ENCODE measurements at places on chromosomes 6 and 20. TPM values are rescaled to one million over a fixed set of nuclear protein-coding genes. Genes with fewer than 3 reads are reported as not detected.
A peak's percentile ranks its signal among the peaks of the same experiment; 100 is the strongest.

GRCh38 chr6:47710295-47710694 is 11.9 kb downstream of the ADGRF4 start:
- no peak for DNase-seq

DNA sequence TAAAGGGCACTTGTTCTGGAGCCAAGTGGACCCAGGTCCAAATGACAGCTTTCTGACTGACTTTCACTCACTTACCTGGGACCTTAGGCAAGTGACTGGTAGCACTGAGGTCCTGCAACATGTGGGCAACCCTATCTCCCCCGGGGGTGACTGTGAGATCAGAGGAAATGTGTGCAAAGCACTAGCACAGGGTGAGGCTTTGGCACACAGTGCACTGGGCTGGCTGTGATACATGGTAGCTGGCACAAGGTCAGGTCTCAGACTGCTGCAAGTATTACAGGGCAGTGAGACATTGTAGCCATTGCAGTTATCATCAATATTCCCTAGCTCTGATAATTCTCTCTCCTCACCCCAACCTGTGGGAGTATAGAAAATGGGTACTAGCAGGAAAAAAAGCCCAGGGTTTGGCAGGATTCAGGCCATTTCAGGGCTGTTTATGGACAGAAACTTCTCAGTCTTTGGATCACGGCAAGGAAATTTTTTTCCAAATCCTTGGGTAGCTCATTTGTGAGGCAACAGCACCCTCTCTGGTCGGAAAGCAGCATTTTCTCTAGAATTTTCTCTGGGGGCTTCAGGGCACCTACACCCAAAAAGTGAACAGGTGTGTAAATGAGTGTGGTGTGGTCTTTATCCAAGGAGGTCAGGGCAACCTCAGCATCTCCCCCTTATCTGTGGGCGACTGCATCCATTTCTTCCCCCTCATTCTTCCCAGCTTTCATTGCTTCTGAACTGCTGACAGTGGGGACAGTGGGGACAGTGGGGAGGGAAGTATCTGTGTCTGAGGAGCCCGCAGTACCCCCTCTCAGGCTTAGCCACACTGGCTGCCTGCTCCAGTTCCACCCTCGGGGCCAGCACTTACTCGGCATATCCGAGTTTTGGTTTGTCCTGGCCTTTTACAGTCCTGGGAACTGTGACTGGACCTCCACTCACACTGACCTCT is 148.7 kb upstream of the PHACTR3 start:
- peak; percentile 21 for DNase-seq

DNA sequence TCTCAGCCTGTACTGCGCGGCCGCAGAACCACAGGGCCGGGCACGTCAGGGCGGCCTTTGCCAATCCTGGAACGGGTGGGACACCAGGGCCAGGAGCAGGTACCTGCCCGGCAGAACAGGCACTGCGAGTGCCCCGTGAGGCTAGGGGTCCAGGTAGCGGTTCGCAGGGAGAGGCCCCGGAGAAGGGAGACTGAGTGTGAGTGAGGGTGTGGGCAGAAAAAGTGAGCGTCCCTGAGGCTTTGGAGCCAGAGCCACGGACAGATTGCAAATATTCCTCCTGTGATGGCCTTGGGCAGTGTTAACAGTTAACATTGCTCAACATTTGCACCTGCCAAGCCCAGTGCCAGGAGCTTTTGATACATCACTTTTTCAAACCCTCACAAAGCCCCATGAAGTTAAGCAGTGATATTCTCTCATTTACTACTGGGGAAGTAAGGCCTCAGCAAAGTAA is 491 bp downstream of the GNMT start:
- no peak for DNase-seq

DNA sequence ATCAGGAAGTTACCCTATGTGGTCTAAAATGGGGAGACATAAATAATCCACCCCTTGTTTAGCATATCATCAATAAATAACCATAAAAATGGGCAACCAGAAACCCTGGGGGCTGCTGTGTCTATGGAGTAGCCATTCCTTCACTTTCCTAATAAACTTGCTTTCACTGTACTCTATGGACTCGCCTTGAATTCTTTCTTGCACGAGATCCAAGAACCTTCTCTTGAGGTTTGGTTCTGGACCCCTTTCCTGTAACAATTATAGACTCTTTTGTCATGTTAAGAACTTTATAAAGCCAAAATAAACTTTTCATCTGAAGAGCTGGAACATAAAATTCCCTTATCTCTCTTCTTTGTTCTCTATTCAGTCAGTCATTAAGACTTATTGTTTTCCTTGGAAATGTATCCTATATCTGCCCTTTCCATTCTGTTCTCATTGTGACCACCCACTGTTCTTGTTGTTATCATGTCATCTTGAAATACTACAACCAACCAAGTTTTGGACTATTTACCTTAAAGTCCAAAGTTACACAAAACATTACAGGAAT is 29.3 kb upstream of the ZBTB24 start:
- peak; percentile 38 for DNase-seq

LAMP5 gene
- total RNA-seq = 0.32 TPM

Data from cardiac muscle cell (in vitro differentiated cells and primary cell).